ENCODE measurements at places on chromosomes 1 and 21. TPM values are rescaled to one million over a fixed set of nuclear protein-coding genes. Genes with fewer than 3 reads are reported as not detected.
A peak's percentile ranks its signal among the peaks of the same experiment; 100 is the strongest.

The TNFRSF4 gene
- 176 TPM for total RNA-seq

The TTF2 gene
- total RNA-seq: 112 TPM

The BTF3L4 gene
- total RNA-seq: 28.8 TPM

The FUBP1 gene
- 253 TPM for total RNA-seq

The WNT3A gene
- not detected for total RNA-seq

The MIER1 gene
- total RNA-seq: 56.5 TPM

The S100A3 gene
- total RNA-seq: not detected

The RIMS3 gene
- 6.9 TPM for total RNA-seq

The CRYAA gene
- total RNA-seq: not detected

- DNase-seq: no peak
Observed at GRCh38 chr1:64396817-64397216, 73.1 kb upstream of the CACHD1 start.

- no peak for DNase-seq
Observed at GRCh38 chr1:26556111-26556510, 26.6 kb downstream of the RPS6KA1 start.

- DNase-seq: no peak
Observed at GRCh38 chr1:195606483-195606882, 1001.8 kb downstream of the KCNT2 start.

GRCh38 chr21:38852708-38853107, 47.0 kb downstream of the ETS2 start:
- no peak for DNase-seq

DNA sequence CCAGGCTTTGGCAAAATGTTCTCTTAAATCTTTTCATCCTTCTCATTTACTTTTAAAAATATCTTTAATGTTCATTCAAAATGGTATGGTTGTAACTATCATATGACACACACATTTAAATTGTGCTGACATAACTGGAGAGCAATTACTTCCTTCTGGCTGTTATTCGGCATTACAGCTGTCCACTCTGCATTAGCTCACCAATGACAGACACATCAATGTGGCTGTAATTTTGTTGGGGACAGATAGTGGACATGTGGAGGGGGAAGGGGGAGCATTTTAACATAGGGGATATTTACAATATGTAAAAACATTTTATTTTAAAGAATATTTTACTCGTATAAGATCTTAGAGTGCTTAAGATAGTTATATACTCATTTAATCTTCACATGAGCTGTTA, 319.8 kb downstream of the HMCN1 start:
- no peak for DNase-seq

- no peak for DNase-seq
Observed at GRCh38 chr1:42941640-42942330, 16.9 kb downstream of the SLC2A1 start.

DNA sequence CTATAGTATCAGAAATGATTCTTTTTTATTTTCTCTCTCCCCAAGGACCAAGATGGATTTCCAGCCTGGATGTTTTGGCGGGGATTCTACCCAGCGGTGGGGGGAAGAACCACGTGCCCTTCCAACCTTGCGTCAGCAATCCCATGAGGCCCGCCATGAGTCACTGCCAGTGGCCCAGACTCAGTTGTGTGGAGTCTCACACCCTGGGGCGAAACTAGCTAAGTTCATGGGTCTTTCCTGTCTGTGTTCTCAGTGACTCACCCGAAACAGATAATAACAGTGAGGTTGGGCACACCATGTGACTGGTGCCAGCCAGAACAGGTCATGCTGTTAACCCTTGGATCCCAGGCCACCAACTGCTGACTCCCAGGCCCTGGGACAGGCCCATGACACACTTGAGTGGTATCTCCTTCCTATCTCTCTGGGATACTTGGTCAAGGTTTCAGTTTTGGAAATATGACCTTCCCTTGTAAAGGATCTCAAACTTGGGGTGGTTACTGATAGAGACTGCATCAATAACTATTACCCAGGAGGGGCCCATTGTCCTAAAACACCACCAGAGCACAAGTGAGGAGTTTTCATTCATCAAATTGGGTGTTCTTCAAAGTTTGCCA, 98.0 kb upstream of the DUSP10 start:
- DNase-seq: peak; percentile 89

DNA sequence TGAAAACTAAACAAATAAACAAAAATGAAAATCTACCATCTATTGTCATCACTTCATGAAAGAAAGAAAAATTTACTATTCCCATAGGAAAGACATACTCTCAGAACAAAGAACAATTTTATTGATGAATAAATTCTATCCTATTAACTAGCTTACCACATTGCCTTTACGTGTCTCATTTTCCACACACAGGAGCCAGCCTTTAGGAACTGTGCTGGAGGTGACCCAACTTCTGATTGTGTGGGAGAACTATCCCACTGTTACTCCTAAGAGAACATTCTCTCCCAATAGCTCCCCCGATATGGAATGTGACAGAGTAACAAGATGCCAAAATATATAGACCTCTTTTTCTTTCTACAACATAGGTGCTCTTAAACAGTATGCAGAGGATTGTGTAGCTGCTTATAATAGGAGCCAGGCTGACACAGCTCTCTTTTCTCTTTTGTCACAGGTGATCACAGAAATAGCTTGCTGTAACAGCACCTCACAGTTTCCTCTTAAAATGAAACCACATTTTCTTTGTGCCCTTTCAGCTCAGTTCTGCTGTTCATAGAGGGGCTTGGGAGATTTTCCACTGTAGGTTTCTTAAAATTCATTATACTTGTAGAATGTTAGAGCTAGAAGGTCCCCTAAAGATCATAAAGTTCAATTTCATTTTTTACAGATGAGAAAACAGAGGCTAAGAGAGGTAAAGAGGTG, 35.5 kb downstream of the C21orf91 start:
- DNase-seq: no peak

DNA sequence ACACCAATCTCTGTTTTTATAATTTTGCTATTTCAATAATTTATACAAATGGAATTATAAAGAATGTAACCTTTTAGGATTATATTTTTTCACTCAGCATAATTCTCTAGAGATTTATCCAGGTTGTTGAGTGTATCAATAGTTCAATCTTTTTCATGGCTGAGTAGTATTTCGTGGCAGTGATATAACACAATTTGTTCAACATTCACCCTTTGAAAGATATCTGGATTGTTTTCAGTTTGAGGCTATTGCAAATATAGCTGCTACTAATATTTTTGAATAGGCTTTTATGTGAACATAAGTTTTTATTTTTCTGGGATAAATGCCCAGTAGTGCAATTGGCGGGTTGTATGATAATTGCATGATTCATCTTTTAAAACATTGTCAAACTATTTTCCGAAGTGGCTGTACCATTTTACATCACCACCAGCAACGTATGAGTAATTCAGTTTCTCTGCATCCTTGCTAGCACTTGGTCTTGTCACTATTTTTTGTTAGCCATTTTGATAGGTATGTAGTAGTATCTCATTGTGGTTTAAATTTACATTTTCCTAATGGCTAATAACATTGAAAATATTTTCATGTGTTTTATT, 55.6 kb upstream of the ABCD3 start:
- DNase-seq: no peak

- no peak for DNase-seq
Observed at GRCh38 chr1:15053153-15053552, 100.4 kb upstream of the TMEM51 start.

DNA sequence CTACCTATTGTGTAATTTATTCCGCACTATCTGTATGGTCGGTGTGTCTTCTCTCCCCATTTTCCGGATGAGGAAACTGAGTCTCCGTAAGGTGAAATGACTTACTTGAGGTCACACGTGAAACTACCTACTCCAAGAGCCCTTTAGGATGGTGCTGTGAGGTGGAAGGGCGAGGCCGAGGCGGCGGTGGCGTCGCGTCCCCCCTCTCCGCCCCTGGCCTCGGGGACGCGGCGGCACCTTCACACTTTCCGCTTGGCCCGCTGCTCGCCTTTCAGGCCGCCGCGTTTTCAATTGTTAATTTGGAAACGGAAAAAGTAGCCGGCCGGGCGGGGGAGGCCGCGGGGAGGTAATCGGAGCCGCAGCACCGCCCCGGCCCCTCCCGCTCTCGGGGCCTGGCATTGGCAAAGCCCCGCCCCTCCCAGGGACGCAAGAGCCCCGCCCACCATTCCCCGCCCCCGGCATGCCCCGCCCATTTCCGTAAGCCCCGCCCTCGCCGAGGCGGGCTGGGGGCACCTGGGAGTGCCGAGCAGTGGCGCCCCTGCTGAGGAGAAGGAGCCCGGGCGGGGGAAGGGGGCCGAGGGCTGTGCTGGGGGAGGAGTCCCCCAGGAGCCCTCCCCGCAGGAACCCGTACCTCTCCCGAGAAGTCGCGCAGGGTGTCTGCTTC, 18.6 kb downstream of the KCNQ4 start:
- DNase-seq: peak; percentile 80

GRCh38 chr1:10257851-10258250, 47.5 kb downstream of the KIF1B start:
- DNase-seq: no peak

- no peak for DNase-seq
Observed at GRCh38 chr1:30692201-30692947, 31.0 kb downstream of the MATN1 start.

DNA sequence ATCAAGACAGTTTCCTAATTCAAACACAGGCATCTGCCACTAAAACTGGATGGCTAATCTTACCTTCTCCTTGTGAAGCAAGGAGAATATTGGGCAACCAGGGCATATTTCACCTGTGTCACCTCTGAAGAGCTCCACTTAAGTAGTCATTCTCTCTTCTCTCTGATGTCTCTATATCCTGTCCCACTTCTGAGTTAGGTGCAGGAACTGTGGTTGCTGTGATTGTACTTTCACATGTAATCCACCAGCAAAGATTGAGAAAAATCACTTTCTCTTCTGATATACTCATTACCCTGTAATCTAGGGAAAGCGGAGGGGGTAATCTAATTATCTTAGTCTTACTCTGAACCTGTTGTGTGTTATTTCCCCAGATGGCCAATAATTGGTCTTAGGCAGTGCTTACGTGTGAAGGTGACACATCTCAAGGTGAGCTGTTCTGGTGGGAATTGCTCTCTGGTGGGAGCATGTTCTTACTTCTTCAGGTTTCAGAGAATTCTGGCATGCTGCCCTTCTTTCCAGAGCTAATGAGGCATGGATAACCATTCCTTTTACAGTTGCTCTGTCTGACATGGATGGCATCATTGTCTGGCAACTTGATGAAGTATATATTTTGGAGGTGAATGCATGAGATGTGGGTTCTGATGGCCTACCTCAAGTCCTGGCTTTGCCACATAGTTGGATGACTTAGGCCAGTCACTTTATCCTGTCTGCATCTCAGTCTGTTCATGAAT, 12.0 kb downstream of the XCL2 start:
- no peak for DNase-seq

GRCh38 chr1:31723828-31724359, 20.1 kb upstream of the COL16A1 start:
- no peak for DNase-seq

- DNase-seq: no peak
Observed at GRCh38 chr1:200258447-200259375, 151.1 kb downstream of the ZNF281 start.

DNA sequence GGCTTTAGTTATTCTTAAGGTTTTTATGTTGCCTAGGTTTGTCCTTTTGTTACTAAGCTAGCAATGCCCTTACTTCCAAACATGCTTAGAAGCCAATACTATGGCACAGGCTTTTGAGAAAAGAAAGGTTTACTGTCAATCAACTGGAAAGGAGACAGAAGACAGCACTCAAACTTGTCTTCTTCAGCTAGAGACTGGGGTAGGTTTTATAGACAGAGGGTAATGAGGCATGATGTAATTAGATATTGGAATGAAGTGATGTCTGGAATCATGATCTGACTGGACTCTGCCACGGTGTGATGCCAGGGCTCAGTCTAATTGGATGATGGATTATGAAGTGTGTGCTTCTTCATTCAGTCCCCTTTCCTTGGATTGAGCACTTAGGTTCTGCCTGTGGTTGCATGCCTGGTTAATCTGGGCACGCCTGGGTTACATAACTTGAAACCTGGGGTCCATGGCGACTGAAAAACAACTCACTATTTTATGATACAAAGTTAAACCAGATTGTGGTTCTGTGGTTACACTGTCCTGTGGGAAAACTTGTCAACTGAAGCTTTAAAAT, 625.8 kb downstream of the BRINP3 start:
- DNase-seq: no peak

GRCh38 chr1:1058921-1059493, 15.1 kb downstream of the RNF223 start:
- peak; percentile 65 for DNase-seq

DNA sequence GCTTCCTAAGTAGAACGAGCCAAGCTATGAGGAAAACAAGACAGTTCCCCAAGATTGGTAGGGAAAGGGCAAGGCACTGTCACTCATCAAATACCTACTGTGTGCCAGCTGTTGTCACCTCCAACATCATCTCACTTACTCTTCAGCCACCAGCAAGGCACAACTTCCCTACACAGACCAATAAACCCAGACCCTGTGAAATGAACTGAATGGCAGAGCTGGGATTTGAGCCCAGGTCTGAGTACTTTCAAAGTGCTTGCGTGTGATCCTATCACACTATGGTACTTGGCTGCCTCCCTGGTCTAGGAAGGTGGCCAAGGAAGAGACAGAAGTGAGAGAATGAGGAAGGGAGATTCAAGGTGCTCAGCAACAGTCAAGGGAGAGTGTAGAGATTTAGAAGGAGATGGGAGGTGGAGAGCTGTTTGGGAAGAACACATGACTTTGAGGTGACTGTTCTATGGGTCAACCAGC, 16.7 kb upstream of the TRIM63 start:
- no peak for DNase-seq

- no peak for DNase-seq
Observed at GRCh38 chr1:99133756-99134500, 129.3 kb upstream of the PLPPR5 start.

GRCh38 chr21:42837421-42838211, 41.7 kb downstream of the WDR4 start:
- DNase-seq: no peak

DNA sequence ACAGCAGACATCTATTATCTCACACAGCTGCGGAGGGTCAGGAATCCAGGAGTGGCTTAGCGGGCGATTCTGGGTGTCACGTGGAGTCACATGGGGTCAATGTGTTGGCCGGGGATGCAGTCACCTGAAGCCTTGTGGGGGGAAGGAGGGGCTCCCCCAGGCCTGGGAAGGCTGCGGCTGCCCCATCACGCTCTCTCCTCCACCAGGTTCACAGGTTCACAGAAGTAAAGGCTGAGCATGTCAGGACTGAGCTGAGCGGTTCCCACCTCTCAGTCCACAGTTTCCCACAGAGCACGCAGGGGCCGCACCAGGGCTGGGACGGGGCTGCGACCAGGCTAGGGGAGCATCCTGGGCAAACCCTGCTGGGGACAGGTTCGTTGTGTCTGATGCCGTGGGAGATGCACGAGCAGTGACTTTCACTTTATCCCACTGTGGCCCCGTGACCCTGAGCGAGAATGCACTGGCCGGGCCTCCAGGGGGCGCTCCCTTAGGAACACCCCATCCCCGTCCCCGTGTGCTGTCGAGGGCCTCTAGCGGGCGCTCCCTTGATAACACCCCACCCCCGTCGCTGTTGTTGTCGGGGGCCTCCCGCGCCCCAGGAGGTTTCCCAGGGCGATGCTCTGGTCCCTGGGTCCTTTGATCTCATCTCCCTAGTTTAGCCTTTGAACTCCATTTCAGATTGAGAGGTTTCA, 73.2 kb upstream of the TRAPPC10 start:
- peak; percentile 88 for DNase-seq

GRCh38 chr1:228968891-228969606, 233.8 kb downstream of the RHOU start:
- DNase-seq: no peak
